Spleen (tissue), 13 donors: ENCODE measurements at places on chromosomes 3 and 15.
A peak's percentile ranks its signal among the peaks of the same experiment; 100 is the strongest.

DNA sequence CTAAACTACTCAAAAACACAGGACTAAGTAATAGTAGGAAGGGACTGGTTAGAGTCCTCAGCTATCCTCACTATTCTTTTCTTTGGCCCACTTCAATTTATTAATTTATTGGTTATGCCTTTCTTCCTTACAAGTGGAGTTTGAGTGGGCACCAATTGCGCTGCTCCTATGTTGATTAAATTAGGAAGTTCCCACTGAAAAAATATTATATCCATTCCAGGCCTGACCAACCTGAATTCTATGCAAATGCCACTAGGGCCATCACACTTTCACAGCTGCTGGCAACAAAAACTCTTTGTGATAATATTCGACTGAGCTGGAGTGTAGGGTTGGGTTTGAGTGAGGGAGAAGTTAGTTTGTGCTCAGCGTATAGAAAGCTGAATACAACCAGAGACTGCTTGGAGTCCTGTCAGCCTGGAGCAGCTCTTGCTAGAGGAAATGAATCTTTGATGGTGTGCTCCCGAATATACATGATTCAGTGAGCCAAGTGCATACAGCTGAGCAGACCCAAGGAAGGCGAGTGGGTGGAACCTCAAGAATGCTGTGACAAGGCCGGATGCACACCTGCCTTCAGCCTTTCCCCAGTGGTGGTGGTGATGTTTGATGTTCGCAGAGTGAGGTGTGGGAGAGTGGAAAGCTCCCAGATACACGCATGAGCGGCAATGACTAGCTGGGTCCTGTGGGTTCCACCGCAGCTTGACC lies 1.5 kb downstream of the ARHGEF3 start:
- peak; percentile 86 for DNase-seq
- H3K4me3 ChIP-seq: peak overlapping the region; percentile 98
- no peaks in the 10 kb centered on the region for H3K27me3 ChIP-seq
- H3K27ac ChIP-seq: peak overlapping the region; percentile 87

- no peak overlapping the region for H3K27ac ChIP-seq
- no peaks in the 10 kb centered on the region for H3K4me1 ChIP-seq
- H3K4me3 ChIP-seq: no peak overlapping the region
- no peaks in the 10 kb centered on the region for H3K27me3 ChIP-seq
- H3K36me3 ChIP-seq: no peaks in the 10 kb centered on the region
These were observed 468.7 kb downstream of the CADM2 start for GRCh38 chr3:85427467-85427866.

DNA sequence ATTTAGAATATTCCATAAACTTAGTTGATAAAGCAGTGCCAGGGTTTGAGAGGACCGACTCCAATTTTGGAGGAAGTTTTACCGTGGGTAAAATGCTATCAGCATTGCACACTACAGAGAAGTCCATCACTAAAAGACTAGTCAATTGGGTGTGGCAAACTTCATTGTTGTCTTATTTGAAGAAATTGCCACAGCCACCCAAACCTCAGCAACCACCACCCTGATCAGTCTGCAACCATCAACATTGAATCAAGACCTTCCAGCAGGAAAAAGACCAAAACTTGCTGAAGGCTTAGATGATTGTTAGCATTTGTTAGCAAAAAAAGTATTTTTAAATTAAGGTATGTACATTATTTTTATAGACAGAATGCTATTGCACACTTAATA lies 60.5 kb downstream of the KLF13 start:
- H3K4me3 ChIP-seq: no peak overlapping the region
- peaks cover 5% of the 10 kb centered on the region for H3K27me3 ChIP-seq
- no peaks in the 10 kb centered on the region for H3K36me3 ChIP-seq
- no peak for DNase-seq
- H3K27ac ChIP-seq: no peak overlapping the region
- peaks cover 21% of the 10 kb centered on the region for H3K4me1 ChIP-seq

DNA sequence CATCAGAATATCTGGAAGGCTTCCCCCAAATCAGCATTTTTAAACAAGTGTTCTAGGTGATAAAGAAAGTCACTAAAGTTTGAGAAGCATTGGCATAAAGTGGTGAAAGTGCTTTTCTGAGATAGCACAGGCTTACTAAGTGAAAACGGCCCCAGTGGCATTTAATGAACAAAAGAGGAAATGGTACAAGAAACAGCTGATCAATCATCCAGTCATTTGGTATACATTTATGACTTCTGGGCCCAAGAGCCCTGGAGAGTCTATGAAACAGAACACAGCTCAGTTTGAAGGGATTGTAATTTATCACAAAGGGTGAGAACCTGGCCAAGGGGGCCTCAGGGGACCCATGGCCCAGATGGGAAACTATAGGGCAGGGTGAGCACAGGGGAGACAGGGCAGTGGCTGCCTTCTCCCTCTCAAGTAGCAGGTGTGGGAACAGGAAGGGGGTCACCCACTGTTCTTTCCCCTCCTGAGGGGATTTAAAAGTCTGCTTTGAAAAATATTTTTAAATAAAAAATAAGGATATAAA lies 265.5 kb upstream of the ROPN1 start:
- H3K27ac ChIP-seq: peak overlapping the region; percentile 51
- H3K27me3 ChIP-seq: no peaks in the 10 kb centered on the region

- no peak overlapping the region for H3K4me3 ChIP-seq
- no peaks in the 10 kb centered on the region for H3K36me3 ChIP-seq
- peak overlapping the region; percentile 93 for H3K27ac ChIP-seq
- no peaks in the 10 kb centered on the region for H3K27me3 ChIP-seq
- DNase-seq: no peak
These were observed 60.6 kb upstream of the XCR1 start for GRCh38 chr3:46087871-46088270.

GRCh38 chr3:9105421-9105820 lies 142.1 kb upstream of the RAD18 start:
- no peaks in the 10 kb centered on the region for H3K36me3 ChIP-seq
- no peak for DNase-seq
- H3K4me3 ChIP-seq: no peak overlapping the region
- H3K4me1 ChIP-seq: no peaks in the 10 kb centered on the region
- H3K27ac ChIP-seq: no peak overlapping the region

GRCh38 chr3:81694662-81695061 lies 66.8 kb downstream of the GBE1 start:
- no peaks in the 10 kb centered on the region for H3K27me3 ChIP-seq
- H3K27ac ChIP-seq: no peak overlapping the region
- peaks cover 17% of the 10 kb centered on the region for H3K36me3 ChIP-seq
- H3K4me3 ChIP-seq: no peak overlapping the region
- H3K4me1 ChIP-seq: no peaks in the 10 kb centered on the region

- H3K27me3 ChIP-seq: no peaks in the 10 kb centered on the region
- H3K36me3 ChIP-seq: no peaks in the 10 kb centered on the region
- H3K27ac ChIP-seq: no peak overlapping the region
- DNase-seq: no peak
- H3K4me1 ChIP-seq: no peaks in the 10 kb centered on the region
These were observed 263.6 kb upstream of the GADL1 start for GRCh38 chr3:31157893-31158620.

GRCh38 chr3:61136191-61136590 lies 115.1 kb downstream of the FHIT start:
- H3K27ac ChIP-seq: no peak overlapping the region
- no peaks in the 10 kb centered on the region for H3K36me3 ChIP-seq
- no peaks in the 10 kb centered on the region for H3K27me3 ChIP-seq
- no peaks in the 10 kb centered on the region for H3K4me1 ChIP-seq
- DNase-seq: no peak

- peaks cover 54% of the 10 kb centered on the region for H3K4me1 ChIP-seq
- no peak overlapping the region for H3K4me3 ChIP-seq
- H3K27ac ChIP-seq: no peak overlapping the region
- DNase-seq: no peak
- no peaks in the 10 kb centered on the region for H3K27me3 ChIP-seq
- no peaks in the 10 kb centered on the region for H3K36me3 ChIP-seq
These were observed 31.3 kb downstream of the DAPK2 start for GRCh38 chr15:64014995-64015394.

DNA sequence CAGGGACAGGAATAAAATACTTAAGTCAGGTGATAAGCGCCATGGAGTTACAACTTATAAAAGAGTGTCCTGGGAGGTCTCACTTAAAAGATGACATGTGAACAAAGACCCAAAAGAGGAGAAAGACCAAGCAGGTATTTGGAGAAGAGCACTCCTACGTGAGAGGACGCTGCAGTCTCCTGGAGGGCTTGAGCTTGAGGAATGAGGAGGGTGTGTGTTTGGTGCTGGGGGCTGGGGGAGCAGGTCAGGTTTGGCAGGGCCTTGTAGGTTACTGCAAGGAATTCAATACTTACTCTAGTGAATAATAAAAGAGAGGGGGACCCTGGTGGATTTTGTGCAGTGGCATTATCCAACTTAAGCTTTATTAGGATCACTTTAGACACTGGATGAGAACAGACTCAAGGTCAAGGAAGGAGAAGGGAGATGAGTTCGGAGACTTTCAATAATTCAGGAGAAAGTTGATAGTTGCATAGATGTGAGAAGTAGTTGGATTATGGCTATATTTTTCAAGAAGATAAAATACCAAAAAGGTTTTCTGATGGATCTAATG lies 32.4 kb downstream of the TNIK start:
- H3K4me3 ChIP-seq: no peak overlapping the region
- no peak overlapping the region for H3K27ac ChIP-seq
- no peaks in the 10 kb centered on the region for H3K27me3 ChIP-seq
- DNase-seq: no peak

DNA sequence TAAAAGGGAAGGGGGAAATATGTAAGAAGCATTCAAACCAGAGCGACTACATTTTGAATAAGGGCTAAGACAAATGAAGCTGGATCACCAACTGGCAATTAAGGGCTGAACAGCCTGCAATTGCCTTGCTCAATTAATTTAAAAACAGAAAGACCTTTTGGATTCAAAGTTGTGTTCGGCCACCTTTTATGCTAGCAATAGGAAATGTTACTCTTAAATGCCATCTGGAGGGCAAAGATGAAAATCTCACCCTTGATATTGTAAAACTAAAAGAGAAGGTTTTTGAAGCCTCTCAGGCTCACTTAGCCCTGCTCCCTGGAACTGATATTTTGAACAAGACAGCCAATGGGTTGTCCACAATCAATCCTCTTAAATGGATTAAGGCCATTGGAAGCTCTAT lies 44.2 kb downstream of the ACAD9 start:
- H3K27ac ChIP-seq: no peak overlapping the region
- H3K4me1 ChIP-seq: peaks cover 8% of the 10 kb centered on the region
- H3K27me3 ChIP-seq: no peaks in the 10 kb centered on the region
- no peaks in the 10 kb centered on the region for H3K36me3 ChIP-seq
- peak overlapping the region; percentile 1 for H3K4me3 ChIP-seq
- DNase-seq: no peak

DNA sequence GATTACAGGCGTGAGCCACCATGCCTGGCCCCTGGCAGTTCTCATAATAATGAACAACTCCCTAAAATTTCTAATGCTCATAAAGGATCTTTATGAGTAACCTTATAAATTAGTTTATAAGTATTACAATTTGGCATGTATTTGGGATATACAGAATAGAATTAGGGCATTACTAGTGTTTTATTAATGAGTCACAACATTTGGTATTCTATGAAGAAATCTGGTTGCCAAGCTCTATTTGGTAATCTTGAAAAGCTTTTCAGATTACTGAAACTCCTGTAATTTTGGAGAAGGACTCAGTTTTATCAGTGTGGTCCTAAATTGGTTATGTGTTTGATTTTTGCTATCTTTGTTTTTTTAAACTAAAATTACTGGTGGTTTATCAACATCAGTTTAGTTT lies 45.8 kb downstream of the TM6SF1 start:
- H3K27me3 ChIP-seq: no peaks in the 10 kb centered on the region
- DNase-seq: no peak
- peaks cover 5% of the 10 kb centered on the region for H3K36me3 ChIP-seq

DNA sequence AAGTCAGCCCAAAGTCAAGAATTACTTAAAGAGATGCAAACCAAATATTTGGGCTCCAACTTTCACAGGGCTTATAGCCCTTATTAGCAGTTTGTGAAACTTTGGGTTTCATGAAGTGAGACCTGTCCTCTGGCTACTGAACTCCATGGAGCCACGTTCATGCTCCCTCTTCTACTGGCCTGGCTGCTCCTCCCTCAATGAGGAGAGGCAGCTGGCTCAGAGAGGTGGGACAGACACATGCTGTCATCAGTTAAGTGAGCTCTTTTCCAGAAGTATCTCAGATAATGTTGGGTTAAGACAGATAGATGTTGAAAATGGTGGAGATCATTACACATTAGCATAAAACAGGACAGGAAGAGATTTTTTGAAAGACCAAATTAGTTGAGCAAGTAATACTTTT lies 19.4 kb downstream of the MRPS25 start:
- H3K4me3 ChIP-seq: no peak overlapping the region
- DNase-seq: no peak
- no peaks in the 10 kb centered on the region for H3K27me3 ChIP-seq
- H3K36me3 ChIP-seq: peaks cover 6% of the 10 kb centered on the region
- H3K27ac ChIP-seq: peak overlapping the region; percentile 47
- H3K4me1 ChIP-seq: peaks cover 41% of the 10 kb centered on the region

GRCh38 chr3:99879275-99879674 lies 61.6 kb downstream of the CMSS1 start:
- peaks cover 14% of the 10 kb centered on the region for H3K4me1 ChIP-seq
- H3K36me3 ChIP-seq: no peaks in the 10 kb centered on the region
- no peak overlapping the region for H3K27ac ChIP-seq
- no peak for DNase-seq
- no peak overlapping the region for H3K4me3 ChIP-seq
- H3K27me3 ChIP-seq: peaks cover 13% of the 10 kb centered on the region

DNA sequence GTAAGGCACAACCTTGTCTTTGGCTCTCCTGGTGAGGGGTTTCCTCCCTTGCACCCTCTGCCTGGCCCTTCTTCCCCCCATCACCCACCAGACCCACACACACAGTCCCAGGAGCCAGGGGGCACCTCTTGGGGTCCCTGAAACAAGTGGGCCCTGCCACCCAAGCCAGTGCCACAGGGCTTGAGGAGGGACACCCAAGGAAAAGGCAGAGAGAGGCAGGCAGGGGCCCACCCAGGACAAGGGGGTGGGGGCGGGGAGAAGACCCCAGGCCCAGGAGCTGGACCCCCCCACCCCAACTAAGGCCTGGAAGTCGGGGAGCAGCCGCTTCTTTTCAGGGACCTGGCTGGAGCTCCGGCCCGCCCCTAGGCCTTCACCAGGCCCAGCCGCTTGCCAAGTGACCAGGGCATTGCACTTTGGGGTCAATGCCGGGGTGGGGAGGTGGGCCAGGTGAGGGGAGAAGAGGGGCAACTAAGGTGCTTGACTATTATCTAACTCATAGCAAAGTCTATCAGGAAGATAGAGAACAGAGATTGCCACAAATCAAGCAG lies 88.9 kb downstream of the KCNMB2 start:
- H3K27ac ChIP-seq: no peak overlapping the region
- H3K4me1 ChIP-seq: no peaks in the 10 kb centered on the region
- H3K36me3 ChIP-seq: no peaks in the 10 kb centered on the region
- no peaks in the 10 kb centered on the region for H3K27me3 ChIP-seq
- H3K4me3 ChIP-seq: no peak overlapping the region

- no peak within 1 kb of the TSS for H3K4me3 ChIP-seq
- DNase-seq: no peak
- H3K27ac ChIP-seq: no peak within 1 kb of the TSS
- no peaks in the 10 kb centered on the region for H3K4me1 ChIP-seq
- H3K36me3 ChIP-seq: no peaks in the 10 kb centered on the region
- no peaks in the 10 kb centered on the region for H3K27me3 ChIP-seq
These were observed at the start of gene ARGFX for GRCh38 chr3:121567649-121568048. Gene ARGFX (plus strand): TSS chr3:121567949. CDS start chr3:121570714, 2,765 bp downstream.

- DNase-seq: no peak
- H3K4me1 ChIP-seq: peaks cover 3% of the 10 kb centered on the region
- H3K27me3 ChIP-seq: peaks cover 27% of the 10 kb centered on the region
- peak overlapping the region; percentile 16 for H3K4me3 ChIP-seq
These were observed 53.8 kb downstream of the LRRK1 start for GRCh38 chr15:100972975-100973350.
